ENCODE measurements at places on chromosomes 4 and X.

DNA sequence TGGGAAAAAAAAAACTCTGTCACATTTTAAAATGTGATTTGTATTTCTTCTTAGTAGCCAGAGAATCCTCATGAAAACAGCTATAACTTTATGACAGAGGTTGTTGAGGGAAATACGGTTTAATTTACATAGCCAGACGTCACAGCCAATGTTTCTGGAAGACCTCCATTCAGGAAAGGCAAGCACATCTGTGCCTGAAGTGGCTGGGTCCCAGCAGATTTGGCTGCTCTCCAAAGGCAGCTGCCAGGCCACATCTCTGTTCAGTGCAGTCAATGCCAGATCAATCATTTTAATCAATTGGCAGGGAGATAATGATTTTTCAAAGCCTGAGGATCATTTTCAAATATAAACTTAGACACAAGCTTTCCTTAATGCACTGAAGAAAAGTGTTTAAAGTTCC, 86.5 kb upstream of the ZIC3 start:
- DNase-seq = no peak

GRCh38 chrX:40145923-40146261, 48.1 kb upstream of the BCOR start:
- DNase-seq = no peak

DNA sequence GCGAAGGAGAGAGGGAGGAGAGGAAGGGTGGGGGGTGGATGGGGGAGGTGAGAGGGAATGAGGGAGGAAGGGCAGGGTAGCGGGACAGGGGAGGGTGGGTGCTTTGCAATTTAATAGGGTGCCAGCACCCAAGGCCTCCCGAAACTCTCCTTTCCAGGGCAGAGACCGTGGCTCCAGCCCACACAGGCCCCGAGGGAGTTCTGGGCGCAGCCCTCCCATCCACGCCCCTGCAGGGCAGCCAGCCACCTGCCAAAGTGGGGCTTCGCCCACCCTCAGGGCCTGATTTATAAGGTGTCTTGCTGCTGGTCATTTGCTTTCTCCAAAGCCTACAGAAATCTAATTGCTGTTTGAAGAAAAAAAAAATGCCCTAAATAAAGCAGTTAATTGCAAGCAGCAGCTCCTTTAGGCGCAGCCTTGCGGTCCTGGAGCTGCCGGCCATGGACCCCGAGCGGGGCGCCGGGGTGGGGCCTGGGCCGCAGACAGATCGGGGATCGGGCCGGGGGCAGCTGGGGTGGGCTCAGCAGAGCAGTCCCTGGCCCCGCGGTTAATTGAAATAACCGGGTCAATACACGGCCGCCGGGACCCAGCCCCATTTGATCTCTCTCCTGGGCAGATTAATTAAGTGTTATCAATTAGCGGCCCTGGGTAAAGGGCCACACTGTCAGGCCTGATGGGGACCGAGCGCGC, 106.0 kb upstream of the NKX1-1 start:
- no peak for DNase-seq

DNA sequence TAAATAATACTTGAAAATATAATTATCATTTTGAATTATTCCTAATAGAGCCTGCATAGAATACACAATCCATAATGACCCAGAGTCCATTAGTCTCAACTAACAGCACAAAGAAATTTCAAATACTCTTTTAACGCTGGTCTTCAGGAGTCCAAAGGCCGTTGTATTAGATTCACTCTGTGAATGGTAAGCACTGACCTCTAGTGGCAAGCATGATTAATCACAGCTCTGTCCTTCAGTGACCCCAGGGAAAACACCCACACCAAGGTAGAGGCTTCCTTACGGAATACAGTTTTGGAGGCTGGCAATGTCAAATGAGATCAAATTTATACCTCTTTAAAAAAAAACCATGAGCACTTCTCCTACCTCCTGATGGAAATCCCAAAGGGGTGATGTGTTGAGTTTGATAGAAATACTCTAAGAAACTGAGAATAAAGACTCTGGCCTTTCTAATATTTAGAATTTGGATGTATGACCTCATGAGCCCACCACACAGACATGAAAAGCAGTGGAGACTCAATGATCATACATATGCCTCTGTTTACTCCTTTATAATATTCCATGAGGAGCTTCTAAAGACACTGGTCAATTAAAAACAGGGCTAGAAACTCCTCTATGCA, 147.2 kb upstream of the DKK2 start:
- no peak for DNase-seq

DNA sequence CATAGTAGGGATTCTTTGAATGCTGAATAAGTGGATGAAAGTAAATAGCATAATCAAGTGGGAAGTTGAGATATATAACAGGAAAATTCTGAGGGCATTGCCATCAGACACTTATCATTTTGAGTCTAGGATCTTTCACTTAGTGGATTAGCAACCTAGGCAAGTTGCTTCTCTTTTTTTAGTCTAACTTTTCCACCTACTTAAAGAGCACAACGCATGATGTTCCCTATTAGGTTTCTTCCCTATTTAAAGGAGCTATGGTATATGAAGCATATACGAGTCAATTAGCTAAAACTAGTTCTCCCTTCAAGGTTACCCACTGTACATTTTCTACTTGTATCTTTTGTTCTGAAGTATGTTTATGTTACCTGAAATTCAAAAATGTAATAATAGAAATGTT, 67.1 kb upstream of the HS3ST1 start:
- no peak for DNase-seq

DNA sequence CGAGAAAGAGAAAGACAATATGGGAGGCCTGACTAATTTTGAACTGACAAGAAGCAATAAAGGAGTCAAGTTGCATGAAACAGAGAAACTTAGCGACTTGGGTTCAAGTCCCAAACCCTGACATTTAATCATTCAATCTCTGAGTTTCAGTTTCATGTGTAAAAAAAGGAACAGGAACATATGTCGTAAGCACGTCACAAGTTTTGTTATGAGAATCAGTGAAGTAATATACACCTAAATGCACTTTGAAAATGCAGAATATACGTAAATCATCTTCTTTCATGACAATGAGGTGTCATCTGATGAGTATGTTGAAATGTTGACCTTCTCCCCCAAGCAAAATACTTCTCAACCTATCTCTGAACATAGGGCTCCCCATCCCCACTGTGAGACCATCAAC, 10.4 kb downstream of the ACOT9 start:
- DNase-seq = no peak

All from stimulated activated CD8-positive, alpha-beta memory T cell treated with anti-CD3 and anti-CD28 coated beads, Interleukin-4, amount 100 ng/mL, for 1 hour (primary cell).